Stimulated activated CD8-positive, alpha-beta memory T cell treated with anti-CD3 and anti-CD28 coated beads, Interleukin-4, amount 100 ng/mL, for 4 hours (primary cell): ENCODE measurements at places on chromosomes 11 and 22.

DNA sequence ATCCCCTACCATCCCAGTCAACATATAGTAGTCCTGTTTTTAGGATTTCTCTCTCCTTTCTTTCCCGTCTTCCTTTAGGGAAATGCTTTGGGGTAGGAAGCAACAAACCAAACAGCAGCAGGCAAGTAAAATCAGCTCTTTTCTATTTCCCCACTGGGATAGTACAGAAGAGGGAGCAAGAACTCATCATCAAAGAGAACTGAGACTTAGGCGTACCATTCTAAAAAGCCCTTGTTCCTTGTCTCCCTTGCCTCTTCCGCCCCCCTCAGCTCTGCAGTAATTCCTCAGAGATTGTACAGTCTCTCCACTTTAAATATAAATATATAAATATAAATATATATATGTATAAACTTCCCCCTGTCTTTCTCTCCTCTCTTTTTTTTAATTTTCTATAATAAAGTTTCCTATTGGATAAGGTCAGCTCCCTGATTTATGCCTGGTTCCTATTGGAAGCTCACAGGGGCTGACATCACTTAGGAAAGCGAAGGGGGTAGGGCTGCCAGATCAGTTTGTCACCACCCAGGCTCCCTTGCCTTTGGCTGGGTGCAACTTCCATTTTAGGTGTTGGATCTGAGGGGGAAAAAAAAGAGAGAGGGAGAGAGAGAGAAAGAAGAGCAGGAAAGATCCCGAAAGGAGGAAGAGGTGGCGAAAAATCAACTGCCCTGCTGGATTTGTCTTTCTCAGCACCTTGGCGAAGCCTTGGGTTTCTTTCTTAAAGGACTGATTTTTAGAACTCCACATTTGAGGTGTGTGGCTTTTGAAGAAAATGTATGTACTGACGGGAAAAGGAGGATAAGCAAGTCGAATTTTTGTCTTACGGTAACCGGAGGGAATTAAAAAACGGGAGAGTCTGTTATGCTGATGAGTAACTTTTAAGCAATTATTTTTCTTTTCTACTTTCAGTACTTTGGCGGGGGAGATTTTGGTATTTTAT, at the start of gene CTNND1:
Gene CTNND1, plus strand, starts transcription at position 502 of the 934 bp plus-strand sequence. CDS start 29,677 bp downstream, outside the sequence.
- DNase-seq, result no peak

- DNase-seq, result peak; percentile 3
These were observed 522.3 kb downstream of the BRD1 start for GRCh38 chr22:49305214-49305965.

GRCh38 chr22:47918276-47918921, 1155.9 kb downstream of the TBC1D22A start:
- DNase-seq, result peak; percentile 4

GRCh38 chr11:62842171-62842741, 2.9 kb upstream of the WDR74 start:
- DNase-seq, result no peak

GRCh38 chr11:87322568-87322967, 284.8 kb downstream of the TMEM135 start:
- DNase-seq, result no peak

DNA sequence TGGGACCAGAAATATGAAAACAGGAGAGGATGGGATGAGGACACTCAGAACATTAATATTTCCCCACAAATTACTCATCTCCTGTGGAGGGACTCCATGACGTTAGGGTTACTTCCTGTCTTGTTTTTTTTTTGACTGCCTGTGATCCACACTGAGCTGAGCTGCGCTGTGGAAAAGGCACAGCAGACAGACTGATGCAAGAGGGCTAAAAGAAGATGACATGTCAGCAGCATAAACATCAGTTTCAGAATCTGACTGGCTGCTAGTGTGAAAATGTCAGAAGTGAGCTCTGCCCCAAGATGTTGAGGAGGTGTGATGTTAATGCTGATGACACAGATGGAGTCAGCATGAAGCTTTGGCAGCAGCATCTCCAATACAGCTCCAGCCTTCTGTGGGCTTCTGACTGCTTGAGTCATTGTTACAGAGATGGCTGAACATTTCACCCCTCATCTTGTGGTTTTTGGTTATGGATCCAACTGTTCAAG, 286.8 kb downstream of the BLID start:
- no peak for DNase-seq

GRCh38 chr22:33247758-33248157, 189.6 kb upstream of the SYN3 start:
- DNase-seq, result no peak

DNA sequence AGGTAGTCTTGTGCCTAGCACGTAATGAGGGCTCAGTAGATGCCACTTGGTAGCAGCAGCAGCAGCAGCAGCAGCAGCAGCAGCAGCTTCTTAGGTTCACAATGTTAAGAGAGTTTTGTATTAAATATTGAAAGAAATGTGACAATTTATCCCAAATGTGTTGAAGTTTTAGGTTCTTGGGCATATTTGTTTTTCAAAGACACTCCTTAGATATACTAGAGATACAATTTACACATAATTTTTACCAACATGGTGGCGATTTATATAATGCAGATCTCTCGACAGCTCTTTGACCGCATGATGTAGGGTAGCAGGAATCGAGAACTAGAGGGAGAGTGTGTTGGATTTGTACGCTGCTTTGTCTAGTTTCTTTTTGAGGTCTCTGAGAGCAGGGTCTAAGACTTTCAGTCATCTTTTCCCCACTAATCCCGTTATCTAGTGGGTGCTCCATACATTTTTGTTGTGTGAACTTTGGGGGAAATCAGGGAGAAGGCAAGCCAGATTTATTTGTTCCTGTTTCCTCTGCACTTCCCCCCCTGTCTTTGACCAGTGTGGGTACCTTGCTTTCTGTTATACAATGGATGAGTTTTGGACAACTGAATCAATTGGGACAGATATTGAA, 1.4 kb downstream of the FDX1 start:
- no peak for DNase-seq

- no peak for DNase-seq
These were observed 12.9 kb upstream of the LRRC32 start for GRCh38 chr11:76683161-76684095.

GRCh38 chr11:40227730-40228129, 1231.7 kb downstream of the LRRC4C start:
- DNase-seq, result no peak

GRCh38 chr11:35170503-35170902, 31.5 kb downstream of the CD44 start:
- no peak for DNase-seq

DNA sequence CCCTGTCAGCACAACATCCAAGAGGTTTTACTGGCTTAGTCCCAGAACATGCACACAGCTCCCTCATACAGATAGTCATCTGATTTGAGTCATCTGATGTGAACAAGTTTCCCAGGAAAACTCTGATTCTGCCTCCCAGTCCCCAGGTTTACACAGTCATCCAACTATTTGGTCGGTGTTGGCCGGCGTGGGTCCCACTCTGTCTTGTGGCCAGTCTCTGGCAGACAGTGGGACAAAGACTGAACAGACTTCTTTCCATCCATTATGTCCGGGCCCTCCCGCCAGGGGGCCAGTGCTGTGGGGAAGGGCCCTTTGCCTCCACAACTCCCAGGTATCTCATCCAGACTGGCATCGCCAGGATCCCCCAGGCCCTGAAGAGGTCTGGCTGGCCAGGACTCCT, 60.0 kb downstream of the BTG4 start:
- no peak for DNase-seq

DNA sequence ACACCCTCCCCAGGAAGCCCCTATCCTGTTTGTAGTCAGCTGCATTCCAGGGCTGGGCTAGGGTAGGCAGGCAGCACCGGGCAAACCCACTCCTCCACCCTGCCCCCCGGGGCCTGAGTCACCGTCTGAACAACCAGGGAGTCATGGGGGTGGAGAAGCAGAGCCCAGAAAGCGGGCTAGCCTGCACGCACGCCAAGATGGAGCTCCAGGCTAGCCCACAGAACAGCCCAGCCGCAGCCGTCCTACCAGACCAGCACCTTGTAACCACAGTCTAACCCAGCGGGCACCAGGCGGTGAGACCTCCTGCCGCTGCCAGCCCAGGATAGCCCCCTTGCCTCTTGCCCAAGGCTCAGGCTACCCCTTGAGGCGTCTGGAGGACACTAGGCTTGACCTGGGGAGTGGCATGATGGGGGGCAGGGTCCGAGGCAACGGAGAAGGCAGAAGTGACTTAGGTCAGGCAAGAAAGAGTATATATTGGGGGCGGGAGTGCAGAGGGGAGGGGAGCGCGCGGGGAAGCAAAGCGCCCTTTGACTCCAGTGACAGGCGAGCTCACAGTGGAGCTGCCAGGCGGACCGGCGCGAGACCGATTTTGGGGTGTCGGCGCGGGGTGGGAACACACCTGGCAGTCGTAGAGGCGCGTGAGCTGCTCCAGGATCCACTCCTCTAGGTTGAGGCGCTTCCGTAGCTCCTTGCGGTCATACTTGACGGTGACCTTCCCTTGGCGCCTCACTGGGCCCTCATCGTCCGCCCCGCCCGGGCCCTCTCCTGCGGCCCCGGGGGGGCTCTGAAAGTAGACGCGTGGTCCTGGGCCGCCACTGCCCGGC, 734 bp downstream of the PPP1R14B start:
- peak; percentile 82 for DNase-seq

DNA sequence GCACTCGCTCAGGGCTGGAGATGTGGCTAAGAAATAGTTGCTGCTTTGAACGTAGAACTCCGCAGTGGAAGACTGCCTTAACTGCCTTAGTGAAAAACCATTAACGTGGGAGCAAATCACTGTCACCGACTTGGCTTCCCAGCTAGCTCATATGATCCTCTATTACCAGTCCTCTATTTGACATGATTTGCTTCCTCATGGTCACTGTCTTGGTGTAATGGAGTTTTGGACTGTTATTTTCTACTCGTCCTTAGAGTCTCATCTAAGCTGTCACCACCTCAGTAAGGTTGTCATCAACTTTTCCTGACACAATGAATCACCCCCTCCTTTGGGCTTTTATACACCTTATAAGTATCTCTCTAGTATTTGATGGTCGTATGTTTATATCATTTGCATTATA, 167.1 kb upstream of the NARS2 start:
- DNase-seq, result no peak

DNA sequence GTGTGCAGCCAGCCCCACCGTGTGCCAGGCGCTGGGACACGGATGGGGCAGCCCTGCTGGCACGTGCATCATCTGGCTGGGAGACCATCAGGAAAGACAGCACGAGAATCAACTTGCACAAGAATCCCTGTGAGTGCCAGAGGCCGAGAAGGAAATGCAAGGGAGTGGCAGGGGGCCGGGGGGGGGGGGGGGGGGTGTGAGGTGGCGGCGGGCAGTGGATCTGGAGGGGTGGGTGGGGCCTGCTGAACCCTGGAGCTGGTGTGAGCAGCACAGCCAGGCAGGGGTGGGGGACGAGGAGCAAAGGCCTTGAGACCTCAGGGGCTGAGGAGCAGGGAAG, 14.0 kb upstream of the FLRT1 start:
- DNase-seq, result no peak

GRCh38 chr11:36131721-36132397, 157.4 kb downstream of the COMMD9 start:
- no peak for DNase-seq

GRCh38 chr11:47593934-47594855, at the start of gene C1QTNF4:
Gene C1QTNF4, minus strand, starts transcription at chr11:47594411. Its CDS starts 3,601 bp downstream, at chr11:47590810.
- DNase-seq, result no peak

DNA sequence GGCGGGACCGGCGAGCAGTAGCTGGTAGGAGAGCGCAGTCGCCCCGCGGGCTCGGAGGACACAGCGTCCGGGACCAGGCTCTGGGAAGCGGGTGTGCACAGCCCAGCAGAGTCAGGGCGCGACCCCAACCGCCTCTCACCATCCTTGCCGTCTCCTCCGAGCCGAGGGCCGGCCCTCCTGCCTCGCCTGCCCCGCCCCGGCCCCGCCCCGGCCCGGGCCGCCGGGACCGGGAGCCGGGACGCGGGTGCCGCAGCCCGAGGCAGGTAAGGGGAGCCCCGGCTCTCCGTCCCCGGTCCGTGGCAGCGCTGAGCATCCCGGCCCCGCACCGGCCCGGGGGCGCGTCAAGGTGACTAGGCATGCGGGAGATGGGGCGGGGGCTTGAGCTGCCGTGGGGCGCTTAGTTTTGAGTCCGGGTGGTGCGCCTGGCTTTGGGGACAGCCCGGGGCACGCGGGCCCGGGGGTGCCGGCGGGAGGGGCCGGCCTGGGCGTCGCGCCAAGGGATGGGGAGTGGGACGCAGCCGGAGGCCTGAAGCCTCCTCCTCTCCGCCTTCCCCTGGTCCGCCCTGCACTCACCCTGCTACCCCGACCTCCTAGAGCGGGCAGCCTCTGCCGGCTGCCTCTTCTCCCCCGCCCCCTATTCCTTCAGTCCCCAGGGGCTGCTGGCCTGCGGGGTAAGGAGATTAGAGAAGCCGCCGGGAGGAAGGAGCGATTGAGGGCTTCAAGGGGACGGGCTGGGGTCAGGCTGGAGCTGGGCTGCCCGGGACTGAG, at the start of gene ABCG4:
Gene ABCG4, plus strand, starts transcription at position 35 of the 768 bp plus-strand sequence. CDS start 914 bp downstream, outside the sequence.
- no peak for DNase-seq

- no peak for DNase-seq
These were observed 24.3 kb upstream of the ADA2 start for GRCh38 chr22:17243524-17243923.

DNA sequence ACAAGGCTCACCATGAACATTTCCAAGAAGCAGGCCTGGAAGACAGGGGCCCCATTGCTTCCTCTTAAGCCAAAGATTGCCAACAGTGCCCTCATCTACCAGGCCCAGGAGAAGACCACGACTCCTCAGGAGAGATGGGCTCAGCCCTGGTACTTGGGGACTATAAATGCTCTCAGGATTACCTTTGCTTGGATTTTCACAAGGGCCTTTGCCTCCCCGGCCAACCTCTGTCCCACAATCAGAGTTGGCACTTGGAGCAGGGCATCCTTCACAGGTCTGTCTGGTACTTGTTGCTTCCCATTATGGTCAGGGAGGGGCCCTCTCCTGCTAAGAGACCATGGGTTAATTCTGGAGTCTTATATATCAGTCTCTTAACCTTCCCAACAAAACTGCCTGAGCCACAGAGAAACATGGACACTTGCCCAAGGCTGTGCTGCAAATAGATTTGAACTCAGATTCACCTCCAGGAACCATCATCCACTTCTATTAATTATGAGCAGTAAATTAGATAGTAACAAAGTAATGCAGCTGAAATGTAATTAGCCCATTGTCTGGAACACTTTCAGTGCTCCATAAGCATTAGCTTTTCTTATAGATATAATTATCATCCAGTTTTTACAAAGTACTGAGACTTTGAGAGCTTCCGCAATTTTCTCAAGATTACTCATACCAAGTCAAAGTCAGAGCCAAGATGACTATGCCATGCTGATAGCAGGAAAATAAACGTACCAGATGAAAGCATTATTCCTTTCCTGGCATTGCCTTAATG, 33.5 kb downstream of the POU2AF3 start:
- DNase-seq, result no peak

DNA sequence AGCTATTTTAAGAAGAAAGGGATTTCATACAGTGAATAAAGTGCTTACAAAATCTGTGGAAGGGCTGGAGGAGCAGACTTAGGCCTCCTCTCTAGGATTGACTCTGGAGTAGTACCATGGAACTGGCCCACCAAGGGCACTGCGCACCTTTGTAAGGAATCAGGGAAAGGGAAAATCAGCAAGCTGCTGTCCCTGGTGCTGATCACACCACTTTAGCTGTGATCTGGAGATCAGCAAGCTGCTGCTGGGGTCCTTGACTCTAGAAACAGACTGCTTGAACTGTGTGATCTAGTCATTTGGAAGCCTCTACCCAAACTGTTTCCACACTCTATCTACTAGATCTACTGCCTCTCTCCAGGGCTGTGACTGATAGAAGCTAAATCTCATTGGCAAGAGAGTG, 18.4 kb upstream of the TECTA start:
- no peak for DNase-seq

GRCh38 chr22:27164781-27165503, 507.6 kb downstream of the MIAT start:
- no peak for DNase-seq

- DNase-seq, result no peak
These were observed 13.0 kb downstream of the JHY start for GRCh38 chr11:122895563-122895962.

GRCh38 chr11:17550450-17551346, 3.6 kb downstream of the OTOG start:
- no peak for DNase-seq
